ENCODE measurements at places on chromosomes 11 and 22.

DNA sequence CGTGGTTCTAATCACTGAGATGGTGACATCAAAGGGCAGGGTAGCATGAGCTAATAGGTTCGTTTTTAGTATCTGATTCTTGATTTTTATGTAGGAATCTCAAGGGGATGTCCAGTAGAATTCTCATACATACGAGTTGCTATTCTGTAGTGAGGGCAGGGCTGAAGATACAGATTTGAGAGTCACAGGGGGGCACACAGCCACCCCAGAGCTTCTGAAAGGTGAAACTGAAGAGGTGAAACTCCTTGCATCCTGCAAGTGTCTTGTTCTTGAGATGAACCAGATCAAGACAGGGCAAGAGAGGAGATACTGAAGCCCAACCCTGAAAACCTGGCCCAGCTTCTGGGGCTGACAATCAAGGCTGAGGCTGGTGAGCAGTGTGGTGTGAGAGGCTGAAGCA is 35.6 kb upstream of the TMEM123 start:
- no peak for DNase-seq

DNA sequence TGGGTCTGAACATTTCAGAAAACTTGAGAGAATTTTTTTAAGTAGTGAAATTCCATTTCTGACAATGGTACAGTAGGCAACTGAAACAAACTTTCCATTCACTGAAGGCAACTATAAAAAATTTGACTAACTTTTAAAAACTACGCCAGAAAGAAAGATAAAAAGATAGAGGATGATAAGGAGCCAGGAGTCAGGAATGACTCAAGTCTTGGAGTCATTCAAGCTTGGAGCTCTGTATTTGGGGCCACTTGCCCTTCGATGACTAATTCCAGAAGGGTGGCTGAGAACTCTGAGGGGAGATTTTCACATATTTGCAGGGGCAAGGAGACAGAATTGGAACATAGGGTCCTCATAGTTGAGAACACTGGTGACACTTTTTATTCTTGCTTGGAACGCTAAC is 1083.2 kb upstream of the CNTN5 start:
- peak; percentile 53 for DNase-seq

GRCh38 chr22:21587803-21588611 is 20.5 kb downstream of the UBE2L3 start:
- peak; percentile 56 for DNase-seq

DNA sequence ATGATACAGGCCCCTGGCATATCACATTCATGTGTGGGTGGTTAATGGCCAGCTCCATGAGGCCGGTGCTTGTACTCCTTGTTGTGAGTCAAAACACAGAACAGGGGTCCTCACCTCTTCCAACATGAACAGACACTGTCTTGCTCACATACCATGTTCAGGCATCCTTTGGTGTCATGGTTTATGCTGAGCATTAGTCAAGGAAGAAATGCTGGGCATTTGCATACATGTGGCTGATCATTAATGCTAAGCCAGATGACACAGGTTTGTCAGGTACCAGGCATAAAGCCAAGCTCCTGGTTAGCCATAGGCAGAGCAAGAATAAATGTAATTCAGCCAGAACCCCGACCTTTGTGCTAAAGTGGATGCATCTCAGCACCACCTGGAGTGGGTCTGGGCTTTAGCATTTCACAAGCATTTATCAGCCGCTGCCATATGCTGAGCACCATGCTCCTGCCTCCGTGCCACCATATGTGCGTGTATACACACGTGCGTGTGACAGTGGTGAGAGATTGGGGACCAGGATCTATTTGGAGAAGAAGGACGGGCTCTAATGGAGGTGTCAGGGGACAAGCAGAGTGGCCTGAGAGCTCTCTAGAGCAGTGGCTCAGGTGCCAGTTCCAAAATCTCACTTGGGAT is 55.0 kb downstream of the MICAL2 start:
- no peak for DNase-seq

DNA sequence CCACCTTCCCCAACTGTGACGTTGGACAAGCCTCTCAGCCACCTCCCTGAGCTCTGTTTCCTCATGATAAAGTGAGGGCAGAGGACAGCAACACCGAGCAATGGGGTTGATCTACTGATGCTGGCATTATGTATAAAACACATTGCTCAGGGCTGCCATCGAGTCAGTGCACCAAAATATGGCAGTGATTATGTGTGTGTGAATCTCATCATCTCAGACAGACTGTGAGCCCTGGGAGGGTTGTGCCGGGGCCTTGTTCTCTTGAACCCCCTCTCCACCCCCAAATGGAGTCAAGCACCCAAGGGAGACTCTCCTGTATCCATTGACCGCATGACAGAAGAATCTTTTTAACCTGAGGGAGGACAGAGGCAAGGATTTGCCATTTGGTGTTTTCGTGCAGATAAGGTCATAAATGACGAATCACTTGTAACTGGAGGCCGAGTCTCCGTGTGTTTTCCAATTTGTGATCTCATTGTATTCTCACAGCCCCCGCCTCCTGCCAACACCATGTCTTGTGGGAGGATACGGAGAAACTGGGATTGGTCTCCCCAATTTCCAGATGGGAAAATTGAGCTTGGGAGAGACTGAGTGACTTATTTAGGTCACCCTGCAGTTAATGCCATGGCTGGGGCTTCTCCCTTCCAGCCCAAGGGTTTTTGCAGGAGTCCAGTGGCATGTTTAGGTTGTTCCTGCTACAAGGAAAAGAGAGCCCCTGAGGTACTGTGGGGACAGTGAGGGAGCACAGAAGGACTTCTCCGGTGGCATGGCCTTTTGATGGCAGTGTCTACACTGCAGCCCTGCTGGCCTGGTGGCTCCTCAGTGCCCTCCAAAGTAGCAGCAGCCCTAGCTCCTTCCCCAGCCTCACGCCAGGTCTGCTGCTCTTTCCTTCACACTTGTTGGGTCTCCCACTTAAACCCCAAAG is 52.4 kb downstream of the CHRDL2 start:
- DNase-seq = no peak

DNA sequence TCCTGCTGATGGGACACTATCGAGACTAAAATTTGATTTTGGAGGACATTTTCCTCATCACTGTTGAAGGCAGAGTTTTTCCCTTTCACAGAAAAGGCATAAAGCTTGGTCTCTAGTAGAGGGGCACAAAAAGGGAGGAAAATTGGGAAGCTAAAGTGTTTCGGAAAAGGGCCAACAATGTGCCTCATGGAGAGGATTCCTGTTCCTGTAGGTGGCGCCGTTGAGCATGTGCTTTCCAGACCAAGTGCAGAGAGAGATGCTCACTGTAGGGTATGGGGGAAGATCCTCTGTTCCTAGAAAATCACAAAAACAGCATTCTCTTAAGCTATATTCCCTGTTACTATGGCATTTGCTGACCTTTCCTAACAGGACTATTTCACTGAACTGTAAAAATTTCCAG is 18.4 kb upstream of the OR4C5 start:
- DNase-seq = no peak

DNA sequence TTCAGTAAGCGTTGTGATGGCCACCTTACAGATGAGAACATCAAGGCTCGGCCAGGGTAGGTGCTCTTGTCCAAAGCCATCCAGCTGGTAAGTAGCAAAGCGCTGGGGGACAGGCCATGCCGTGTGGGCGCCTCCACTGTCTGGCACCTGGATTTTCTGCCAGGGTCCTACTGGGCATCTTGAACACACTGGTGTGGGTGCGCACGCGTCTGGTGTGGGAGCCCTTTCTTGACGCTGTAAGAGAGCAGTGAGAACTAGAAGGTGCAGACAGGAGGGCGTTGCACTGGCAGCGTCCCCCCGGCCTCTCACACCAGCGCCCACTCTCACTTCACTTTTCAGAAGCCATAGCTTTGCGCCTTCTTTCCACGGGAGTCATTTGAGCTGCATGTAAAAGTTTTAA is 296.6 kb downstream of the TBC1D22A start:
- DNase-seq = no peak

DNA sequence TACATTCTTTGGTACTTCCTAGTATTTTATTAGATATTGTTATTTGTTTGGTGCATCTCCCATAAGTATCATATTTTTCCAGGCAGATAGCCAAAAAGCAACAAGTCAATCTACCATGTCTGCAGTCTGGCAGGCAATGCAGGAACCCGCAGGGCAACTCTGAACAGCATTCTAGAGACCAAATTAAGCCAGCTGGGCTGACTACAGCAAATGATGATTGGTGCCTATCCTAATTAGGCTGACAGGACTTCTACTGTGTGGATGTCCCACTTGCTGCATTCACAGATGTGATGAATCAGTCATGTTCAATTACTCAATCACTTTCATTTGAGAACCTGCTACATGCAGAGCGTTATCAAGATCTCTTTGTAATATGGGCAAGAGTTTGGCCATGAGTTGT is 40.3 kb upstream of the AMOTL1 start:
- DNase-seq = no peak
